Activated CD4-positive, alpha-beta T cell treated with anti-CD3 and anti-CD28 coated beads, Interleukin-2, amount 50 U/mL, for 48 hours (primary cell): ENCODE measurements at places on chromosomes 12 and 14.
A peak's percentile ranks its signal among the peaks of the same experiment; 100 is the strongest.

- DNase-seq = peak; percentile 4
Measured at GRCh38 chr12:106358396-106359241, 1.1 kb downstream of the POLR3B start.

DNA sequence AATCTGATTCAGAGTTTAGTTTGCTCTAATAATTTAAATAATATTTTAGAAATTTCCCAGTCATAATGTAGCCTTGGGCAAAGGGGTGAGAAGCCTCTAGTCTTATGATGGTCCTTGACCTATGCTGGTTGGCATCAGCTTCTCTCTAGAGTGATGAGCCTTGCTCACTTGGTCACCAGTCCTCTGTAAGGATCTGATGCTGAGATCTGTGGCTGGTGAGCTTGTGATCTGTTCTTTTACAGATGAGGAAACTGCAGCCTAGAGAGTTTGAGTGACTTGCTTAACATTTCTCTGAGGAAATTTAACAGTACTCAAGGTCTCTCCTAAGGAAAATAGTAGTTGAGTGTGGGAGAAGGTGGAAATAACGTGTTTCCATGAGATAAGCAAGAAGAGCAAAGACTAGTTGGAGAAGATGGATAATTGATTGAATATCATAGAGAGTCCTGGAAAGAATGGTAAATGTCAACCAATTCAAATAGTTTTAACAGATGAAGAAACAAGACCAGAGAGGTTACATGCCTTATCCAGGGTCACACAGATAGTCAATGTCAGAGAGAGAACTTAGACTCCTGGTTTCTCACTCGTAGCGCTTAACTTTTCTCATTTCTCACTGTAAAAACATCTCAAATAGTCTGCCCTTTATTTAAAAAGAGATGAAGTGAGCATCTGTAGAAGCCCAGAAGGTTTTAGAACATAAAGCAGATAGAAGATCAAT, 89.7 kb upstream of the ETV6 start:
- DNase-seq = no peak

- no peak for DNase-seq
Measured at GRCh38 chr12:76037130-76038103, 5.8 kb upstream of the PHLDA1 start.

DNA sequence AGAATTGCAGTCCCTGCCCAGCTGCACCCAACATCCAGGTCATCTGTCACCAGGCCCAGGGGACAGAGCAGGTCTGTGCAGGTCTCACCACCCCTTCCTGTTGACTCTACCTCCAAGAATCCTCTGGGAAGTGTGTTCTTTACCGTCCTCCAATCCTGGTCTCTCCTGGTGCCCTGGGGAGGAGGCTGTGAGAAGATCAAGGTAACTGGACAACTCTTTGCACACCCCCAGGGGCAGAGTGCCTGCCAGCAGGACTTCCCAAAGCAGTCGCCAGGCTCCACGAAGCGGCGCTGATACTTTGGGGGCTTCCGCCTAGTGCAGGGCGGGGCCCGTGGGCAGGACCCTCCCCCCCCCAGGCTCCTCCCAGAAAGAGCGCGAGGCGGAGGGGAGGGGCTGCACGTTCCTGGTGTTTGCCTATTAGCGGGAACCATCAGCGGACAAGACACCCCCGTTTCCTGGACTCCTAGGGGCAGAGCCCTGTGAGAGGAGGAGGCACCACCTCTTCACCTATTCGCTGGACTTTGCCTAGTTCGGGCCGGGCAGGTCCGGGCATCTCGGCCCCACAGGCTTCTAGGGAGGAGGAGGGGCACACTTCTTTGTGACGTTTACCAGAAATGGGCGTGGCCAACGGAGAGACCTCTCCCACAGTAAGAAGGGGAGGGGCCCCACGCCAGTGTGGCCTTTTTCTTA, 918.0 kb downstream of the AACS start:
- DNase-seq = no peak

GRCh38 chr12:31031951-31032335, 41.7 kb upstream of the DDX11 start:
- no peak for DNase-seq

GRCh38 chr14:98298481-98299244, 973.3 kb downstream of the BCL11B start:
- DNase-seq = no peak
